ENCODE measurements at places on chromosomes 6 and 20.

GRCh38 chr6:16684896-16685554, 76.2 kb downstream of the ATXN1 start:
- DNase-seq: no peak

DNA sequence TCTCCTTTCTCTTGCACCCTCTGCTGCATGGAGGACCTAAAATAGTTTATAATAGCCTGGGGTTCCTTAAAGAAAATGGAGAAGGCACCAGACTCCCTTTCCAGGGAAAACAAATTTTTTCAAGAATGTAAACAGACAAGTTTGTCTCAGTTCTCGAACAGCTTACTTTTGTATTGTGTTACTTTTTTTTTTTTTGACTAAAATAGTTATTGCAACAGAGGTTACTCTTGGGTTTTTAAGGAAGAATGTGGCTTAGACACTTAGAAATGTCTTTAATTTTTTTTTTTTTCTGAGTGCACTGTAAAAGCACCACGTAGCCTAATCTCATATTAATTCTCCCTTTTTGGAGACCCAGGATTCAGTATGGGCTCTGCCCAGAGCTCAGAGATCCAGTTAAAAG, 148.7 kb upstream of the CARMIL1 start:
- DNase-seq: no peak

GRCh38 chr6:149750136-149750609, 632 bp downstream of the PCMT1 start:
- no peak for DNase-seq

DNA sequence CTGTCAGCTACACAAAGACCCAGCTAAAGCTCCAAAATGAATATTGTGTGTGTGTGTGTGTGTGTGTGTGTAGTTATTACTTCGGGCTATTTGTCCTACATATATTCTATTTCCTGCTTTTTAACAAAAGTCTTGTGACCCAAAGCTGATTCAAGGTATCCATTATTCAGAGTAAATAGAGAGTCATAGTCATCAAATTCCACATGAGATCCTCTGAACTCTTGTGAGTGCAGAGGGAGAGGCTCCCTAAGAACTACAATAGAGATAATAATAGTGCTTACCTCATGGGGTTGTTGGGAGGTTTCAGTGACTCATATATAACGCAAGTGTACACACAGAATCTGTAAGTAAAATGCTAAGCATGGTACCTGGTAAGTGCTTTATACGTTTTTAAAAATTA, 95.6 kb upstream of the SHLD1 start:
- DNase-seq: peak; percentile 49
